Heart left ventricle (tissue), 16 donors: ENCODE measurements at places on chromosomes 1 and 21.

- no peak for DNase-seq
Measured at GRCh38 chr1:59477286-59477685, 180.4 kb downstream of the FGGY start.

DNA sequence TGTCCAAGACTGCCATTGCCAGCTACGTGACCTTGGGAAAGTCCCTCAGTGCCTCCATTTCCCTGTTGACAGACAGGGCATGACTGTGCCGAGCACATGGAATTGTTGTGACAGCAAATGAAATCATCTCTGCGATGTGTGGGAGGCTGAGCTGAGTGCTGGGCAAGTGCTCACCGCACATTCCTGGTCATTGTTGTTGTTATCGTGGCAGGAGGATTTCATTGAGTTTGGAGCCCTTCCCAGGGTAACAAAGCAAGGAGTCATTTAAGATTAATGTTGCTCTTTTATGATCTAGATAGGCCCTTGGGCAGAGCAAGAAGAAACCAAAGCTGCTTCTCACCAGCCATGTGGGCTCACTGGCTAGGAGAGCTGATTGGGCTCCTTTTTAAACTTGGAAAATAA lies 39.6 kb upstream of the ITPKB start:
- peak; percentile 45 for DNase-seq

DNA sequence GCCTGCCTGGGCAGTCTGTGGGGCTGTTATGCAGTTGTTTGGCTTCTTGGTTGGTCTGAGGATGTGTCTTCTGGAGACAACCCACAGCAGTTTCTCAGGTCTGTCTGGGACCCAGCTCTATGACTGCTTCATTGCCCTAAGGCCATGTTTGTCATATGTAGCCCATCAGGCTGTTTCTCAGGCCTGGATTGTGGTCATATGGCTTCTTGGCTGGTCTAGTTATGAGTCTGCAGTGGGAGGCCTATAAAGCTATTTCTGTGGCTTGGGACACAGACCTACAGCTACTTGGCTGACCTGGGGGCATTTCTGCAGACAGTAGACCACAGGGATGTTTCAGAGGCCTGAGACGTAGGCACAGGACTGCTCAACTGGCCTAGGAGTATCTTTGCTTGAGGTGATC lies 41.5 kb downstream of the CHIA start:
- no peak for DNase-seq

DNA sequence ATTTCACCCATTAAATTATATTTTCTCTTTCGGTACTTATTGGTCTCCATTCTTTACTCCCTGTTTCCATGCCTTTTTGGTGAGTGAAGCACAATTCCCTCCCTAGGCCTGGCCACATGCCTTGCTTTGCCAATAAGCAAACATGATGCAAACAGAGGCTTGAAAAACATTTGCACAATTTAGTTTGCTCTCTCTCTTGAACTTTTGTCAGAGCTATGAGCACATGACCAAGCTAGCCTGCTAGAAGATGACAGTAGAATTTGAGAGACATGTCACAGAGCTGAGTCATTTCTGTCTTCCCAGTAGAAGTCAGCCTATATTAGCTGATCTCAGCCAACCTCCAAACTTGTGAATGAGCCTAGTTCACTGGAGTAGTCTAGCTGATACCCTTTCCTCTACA lies 24.6 kb downstream of the ANGPTL3 start:
- no peak for DNase-seq

- no peak for DNase-seq
Measured at GRCh38 chr1:160005070-160005469, 26.7 kb downstream of the PIGM start.

DNA sequence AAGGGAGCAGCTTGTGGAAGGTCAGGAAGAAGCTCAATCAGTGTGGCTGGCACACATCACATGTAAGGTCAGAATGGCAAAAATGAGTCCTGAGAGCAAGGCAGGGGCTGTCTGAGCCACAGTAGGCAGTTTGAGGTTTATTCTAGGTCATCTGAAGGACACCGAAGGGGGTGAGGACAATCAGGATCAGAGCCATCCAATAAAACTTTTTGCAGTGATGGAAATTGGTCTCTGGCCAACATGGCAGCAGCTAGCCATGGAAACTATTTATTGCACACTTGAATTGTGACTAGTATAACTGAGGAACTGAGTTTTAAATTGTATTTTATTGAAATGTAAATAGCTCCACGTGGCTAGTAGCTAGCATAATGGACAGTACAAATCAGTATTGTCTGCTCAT lies 97.0 kb upstream of the CACNA1E start:
- DNase-seq = no peak

DNA sequence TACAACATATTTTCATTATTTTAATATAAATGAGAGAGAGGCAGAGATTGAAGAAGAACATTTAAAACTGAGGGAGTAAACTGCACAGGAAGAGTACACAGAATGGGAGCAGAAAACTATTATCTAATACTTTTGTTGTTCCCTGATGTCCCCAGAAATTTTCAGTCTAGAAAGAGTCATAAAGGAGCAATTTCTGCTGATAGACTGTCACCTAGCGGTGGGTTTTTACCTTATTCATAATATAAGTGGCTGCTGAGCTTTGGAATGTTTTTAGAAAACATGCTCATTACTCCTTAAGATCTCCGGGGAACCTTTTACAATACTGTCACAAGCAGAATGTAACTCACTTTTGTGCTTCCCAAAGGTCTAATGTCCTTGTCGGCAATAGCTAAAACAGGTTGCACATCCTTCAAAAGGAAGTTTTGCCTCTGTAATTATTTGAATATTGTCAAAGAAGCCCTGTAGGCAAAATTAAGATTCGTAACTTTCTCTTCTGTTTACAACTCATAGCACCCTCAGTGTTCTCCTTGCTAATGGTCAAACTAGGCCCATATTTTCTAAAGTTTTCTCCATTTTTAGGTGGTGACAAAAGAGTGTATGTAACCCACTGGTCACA lies 4.9 kb upstream of the NPL start:
- DNase-seq = no peak

DNA sequence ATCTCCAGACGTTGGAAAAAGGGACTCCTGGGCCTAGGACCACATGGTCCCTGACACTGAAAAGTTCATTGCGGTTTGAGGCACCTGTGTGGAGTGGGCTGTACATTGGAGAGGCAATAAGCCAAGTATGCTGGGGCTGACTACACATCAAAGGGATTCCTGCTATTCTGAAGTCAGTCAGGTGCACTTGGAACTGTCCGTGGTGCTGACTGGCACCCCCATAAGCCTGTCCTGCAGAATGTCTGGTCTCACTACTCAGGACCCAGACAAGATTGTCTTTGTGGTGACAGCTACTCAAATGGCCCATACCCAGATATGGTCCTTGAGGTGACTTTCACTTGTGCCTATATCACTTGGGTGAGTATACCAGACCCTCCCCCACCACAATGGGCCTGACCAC lies 150.6 kb downstream of the RWDD3 start:
- DNase-seq = no peak

DNA sequence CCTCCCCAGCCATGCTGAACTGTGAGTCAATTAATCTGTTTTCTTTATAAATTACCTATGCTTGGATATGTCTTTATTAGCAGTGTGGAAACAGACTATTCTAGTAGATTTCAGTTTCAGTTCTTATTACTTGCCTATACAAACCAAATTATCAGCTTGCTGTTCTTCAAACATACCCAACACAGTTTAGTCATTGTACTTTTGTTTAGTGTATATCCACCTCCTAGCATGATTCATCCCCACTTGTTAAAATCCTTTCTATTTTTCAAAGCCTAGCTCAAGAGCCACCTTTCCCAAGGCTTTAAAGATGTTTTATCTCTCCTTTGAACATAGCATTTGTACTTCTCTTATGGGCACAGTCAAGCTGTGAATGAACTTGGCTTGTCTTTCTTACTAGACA lies 195.6 kb upstream of the ZRANB2 start:
- DNase-seq = no peak

DNA sequence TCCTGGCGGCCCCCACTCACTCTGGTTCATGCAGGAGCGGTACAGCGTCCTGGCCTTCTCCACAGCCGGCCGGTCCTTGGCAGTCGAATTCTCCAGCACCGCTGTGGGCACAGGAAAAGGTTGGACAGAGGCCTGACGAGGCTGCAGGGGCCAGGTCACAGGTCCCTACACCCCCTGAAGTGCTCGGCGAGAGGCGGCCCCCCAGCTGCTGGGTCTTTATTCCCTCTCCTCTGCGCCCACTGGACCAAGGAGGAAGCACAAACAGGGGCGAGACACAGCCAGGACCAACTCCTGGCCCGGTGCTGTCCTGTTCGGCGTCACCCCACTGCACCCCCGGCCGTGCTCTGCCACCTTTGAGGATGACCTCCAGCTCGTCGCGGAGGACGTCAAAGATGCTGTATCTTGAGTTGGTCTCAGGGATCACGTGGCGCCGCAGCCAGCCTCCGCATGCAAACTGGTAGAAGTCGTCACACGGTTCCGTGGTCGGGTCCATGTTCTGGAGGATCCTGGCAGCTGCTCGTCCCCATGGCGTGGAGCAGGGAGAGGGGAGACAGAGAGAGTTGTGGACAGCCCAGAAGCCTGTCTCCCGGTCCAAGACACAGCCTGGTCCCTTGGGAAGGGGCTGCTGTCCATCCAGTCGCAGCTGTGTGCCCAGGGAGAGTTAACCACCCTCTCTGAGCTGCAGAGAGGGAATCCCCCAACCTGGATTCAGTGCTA lies 22.9 kb downstream of the PRXL2B start:
- no peak for DNase-seq

DNA sequence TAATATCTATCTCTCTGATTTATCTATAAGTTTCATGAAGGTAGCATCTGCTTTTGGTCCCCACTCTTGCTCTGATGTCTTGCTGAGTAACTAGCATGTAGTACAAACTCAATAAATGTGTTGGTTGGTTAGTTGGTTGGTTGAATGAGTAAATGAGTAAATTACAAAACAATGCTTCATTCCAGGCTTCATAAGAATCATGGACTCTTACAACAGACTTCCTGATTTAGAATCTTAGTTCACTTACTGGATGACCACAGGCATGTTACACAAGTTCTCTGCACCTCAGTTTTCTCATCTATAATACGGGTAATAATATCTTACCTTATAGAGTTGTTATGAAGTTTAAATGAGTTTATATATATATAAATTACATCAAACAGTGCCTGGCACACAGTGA lies 98.6 kb downstream of the ZNF281 start:
- no peak for DNase-seq

GRCh38 chr1:65703853-65704252 lies 88.8 kb upstream of the PDE4B start:
- DNase-seq = no peak

- no peak for DNase-seq
Measured at GRCh38 chr1:20900056-20900455, 112.9 kb upstream of the HP1BP3 start.

- no peak for DNase-seq
Measured at GRCh38 chr1:14977338-14977931, 176.1 kb upstream of the TMEM51 start.

DNA sequence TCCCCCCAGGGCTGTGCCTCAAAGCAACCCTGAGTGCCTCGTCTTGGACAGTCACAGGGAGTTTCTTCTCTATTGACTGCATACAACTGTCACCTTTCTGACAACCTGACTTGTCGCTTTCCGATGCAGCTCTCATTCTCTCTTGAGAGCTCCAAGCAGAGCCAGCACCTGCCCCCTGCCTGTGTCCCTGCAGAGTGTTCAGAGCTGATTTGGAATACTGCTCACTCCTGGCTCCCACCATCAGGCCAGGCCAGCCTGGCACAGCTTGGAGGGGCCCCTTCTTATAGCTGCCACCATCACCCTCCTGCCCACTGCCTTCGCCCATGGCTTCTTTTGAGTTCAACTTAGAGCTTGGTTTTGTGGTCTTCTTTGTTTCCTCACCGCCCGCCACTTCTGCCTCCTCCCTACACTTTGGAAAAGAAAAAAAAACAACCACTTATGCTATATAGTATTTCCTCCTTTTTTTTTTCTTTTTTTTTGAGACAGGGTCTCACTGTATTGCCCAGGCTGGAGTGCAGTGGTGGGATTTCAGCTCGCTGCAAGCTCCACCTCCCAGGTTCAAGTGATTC lies 12.3 kb downstream of the NCF2 start:
- DNase-seq = no peak

GRCh38 chr1:25612421-25612820 lies 4.2 kb upstream of the MAN1C1 start:
- no peak for DNase-seq

DNA sequence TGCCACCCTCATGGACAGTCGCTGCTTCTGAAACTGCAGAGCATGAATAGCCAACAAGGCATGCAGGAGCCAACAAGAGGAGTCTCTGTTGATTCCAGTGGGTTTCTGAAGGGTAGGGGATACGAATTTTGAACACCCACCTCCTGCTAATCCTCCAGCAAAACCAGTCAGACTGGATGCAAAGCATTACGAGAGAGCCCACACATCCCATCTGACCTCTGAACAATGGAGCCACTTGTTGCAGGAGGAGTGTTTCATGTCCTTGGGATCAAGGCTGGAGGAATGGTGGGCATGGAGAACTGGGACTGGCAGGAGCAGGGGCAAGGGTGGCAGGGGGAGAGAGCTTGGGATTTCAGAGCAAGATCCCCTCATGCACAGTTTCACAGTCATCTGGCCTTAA lies 1.6 kb downstream of the VTCN1 start:
- DNase-seq = no peak

DNA sequence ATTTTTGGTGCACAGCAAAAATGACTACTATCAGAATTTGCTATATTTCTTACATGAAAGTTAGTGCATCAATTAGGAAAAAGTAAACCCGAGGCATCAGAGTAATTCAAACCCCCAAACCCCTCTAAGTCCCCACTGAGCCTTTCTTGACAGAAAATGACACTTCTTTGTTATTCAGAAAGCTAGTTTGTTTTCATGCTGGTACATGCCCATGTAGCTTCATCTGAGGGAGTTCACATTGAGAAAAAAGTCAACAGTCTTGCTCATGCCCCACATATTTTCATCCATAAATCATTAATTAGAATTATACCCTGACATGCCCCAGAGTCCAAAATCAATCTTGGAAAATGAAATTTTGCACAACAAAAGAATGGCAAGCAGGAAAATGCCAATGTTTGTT lies 39.9 kb upstream of the PDC start:
- no peak for DNase-seq

DNA sequence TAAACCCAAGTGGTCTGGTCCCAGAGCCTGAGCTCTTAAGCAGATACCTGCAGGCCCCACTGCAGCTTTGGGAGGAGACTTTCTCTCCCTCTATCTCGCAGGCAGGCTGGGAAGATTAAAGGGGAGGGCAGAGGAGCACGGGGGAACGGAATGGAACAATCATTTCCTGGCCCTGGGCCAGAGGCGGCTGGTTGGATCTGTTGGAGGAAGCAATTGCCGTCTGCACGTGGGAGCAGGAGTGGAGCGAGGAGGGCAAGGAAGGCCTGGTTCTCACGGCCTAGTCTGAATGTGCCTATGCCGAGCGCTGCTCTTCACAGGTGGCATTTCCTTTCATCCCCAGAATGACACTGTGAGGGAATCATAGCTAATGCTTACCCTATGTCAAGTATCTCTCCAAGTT lies 23.7 kb downstream of the NKAIN1 start:
- DNase-seq = peak; percentile 68
